ENCODE measurements at places on chromosomes 5 and 9.

GRCh38 chr5:95621839-95622629 lies 2.1 kb downstream of the GPR150 start:
- DNase-seq, result no peak

- DNase-seq, result no peak
Observed at GRCh38 chr9:33198165-33198564, 31.0 kb upstream of the B4GALT1 start.

DNA sequence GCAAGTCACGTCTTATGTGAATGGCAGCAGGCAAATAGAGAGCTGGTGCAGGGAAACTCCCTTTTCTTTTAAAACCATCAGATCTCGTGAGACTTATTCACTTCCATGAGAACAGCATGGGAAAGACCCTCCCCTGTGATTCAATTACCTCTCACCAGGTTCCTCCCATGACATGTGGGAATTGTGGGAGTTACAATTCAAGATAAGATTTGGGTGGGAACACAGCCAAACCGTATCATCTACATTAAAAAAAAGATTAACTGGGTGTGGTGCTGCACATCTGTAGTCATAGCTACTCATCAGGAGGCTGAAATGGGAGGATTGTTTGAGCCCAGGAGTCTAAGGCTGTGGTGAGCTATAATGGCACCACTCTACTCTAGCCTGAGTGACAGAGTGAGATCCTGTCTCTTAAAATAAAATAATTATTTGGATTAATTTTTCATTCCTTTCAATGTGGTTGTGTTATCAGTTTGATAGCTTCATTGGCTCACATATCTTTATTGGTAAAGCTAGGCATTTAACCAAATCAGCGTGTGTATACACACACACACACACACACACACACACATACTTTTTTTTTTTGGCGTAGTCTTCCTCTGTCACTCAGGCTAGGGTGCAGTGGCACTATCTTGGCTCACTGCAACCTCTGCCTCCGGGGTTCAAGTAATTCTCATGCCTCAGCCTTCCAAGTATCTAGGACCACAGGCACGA lies 21.8 kb downstream of the DENND4C start:
- no peak for DNase-seq

DNA sequence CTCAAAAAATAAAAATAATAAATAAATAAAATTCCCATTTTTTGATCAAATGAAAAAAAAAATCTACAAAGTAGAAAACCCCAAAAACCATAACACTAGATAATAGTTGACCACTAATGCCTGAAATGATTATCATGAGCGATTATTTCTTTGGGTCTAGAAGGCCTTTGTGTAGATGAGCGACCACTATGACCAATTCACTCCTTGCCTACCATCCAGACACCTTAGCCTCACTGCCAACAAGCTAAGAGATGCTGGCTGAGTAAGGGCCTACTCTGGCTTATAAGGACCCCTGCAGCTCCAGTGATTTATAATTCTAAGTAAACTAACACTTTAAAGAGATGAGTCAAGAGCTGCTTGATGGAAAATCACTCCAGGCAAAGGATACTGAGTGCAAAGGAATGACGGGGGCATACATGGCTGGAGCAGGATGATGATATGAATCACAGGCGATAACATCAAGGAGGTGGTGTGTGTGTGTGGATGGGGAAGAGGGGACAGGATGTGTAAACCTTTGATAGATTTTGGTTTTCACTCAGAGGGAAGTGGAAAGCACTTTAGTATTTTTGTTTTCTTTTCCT lies 4.8 kb upstream of the F2RL1 start:
- DNase-seq, result peak; percentile 96

GRCh38 chr5:176535101-176535663 lies 2.0 kb downstream of the RNF44 start:
- no peak for DNase-seq

DNA sequence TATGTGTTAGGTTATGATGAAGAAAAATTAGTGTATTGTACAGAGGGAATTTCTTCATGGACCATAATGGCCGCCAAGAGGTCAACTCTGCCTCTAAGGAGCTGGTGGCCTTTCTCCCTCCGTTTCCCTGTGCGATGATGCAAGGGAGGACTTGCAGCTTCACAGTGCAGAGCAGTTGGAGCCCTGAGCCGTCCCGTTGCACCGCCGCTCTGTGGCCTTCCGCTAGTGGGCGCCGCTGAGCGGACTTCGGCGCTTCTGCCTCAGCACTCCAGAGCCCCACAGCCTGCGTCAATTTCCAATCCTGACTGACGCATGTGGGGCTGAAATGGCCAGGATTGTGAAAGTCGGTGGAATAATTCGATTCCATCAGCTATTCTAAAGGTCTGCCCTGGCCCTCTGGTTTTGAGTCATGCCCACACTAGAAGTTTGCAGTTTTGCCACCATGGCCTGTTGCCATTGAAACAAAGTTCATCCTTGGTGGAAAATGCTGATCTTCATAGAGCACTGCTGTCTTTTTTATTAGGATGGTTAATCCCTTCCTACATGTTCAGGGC lies 22.7 kb upstream of the LECT2 start:
- DNase-seq, result no peak

- DNase-seq, result peak; percentile 18
Observed at GRCh38 chr9:36328798-36329411, 70.7 kb upstream of the GNE start.

GRCh38 chr5:103938146-103938695 lies 375.6 kb upstream of the NUDT12 start:
- DNase-seq, result no peak

- DNase-seq, result no peak
Observed at GRCh38 chr9:124470726-124471125, 20.5 kb downstream of the ADGRD2 start.

- no peak for DNase-seq
Observed at GRCh38 chr5:180595381-180596114, 4.2 kb upstream of the SCGB3A1 start.

GRCh38 chr5:64680289-64680688 lies 10.0 kb upstream of the SHISAL2B start:
- DNase-seq, result no peak

GRCh38 chr9:5436441-5436840 lies 1.3 kb downstream of the PLGRKT start:
- DNase-seq, result no peak

DNA sequence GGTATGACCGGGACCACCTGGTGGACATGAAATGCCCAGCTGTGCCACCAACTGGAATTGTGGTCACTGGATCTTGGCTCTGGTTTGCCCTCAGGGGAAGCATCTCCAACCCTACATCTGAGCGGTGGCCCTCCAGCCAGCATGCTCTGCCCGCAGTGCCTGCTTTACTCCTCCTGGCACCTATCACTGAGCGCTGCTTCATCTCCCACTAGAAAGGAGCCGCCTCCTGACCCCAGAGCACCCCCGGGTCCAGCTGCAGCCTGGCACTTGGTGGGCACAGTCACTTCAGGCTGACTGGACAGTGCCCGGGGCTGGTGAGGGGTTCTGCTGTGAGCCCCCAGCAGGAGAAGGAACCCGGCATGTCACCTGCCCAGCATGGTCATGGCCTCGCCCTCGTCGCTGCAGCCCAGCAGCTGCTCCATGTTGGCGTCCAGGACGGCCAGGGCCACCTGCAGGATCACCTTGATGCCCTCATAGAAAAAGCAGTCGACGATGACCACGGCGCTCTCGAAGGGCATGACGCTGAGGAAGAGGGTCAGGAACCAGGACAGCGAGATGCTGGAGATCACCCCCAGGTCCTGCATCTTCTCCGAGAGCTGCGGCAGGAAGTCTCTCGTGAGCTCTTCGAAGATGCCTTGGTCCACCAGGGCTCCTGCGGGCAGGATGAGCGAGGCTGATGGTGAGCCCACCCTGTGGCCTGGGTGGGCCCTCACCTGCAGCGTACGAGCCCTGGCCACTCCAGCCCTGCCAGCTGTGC lies 16.1 kb upstream of the MRNIP start:
- DNase-seq, result no peak

DNA sequence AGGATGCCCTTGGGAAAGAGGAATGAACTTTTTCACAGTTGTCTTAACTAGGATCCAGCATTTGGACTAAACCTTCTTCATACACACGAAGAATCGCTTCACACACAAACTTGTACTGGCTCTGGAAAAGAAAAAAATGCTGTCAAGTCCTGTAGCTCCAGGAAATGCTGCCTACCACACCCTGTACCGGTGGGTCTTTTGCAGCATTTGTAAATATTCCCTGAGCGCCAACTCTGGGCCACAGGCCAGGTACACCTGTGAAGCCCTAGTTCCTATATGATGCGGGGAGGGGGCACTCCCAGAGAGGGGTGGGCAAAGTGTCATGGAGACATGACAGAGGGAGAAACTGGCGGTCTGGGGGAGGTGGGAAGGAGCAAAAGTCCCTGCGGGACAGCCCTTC lies 58.7 kb upstream of the EPB41L4B start:
- DNase-seq, result no peak

DNA sequence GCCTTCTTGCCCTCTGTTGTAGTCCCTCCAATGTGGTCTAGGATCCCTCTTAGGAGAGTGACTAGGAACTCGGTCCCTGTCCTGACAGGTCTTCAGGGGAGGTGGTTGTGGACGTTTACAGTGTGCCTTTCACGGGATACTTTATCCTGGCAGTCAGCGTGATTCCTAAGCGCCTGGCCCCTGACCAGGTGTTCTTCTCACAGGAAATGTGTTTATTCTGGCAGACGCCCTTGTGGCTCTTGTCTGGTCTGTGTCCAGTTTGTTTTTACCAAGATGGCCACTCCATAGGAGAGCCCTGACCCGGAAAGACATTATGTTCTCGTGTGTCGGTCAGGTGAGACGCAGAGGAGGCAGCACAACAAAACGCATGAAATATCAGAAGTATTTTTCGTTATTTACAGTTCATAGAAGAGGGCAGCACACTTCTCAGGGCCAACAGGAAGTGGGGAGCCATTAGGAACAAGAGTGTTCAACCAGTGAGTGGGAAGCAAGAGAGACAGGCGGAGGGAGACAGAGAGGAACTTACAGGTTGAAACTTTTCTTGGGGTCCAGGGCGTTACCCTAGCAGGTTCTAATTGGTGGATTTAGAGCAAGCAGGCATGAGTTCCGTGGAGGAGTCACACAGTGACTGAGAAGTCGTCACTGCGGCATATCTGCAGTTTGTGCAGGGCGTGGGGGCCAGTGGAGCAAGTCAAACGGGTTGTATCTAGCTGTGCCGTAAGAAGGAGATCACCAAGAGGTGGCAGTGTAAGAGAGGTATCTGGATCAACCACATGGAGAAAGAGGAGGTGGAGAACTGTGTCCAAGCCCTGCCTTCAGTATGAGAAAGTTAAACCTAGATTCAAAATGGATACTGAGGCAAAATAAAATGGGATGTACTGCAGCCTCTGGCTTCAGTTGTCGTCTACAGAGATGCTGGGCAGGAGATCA lies 412.9 kb downstream of the ZSWIM6 start:
- DNase-seq, result no peak

DNA sequence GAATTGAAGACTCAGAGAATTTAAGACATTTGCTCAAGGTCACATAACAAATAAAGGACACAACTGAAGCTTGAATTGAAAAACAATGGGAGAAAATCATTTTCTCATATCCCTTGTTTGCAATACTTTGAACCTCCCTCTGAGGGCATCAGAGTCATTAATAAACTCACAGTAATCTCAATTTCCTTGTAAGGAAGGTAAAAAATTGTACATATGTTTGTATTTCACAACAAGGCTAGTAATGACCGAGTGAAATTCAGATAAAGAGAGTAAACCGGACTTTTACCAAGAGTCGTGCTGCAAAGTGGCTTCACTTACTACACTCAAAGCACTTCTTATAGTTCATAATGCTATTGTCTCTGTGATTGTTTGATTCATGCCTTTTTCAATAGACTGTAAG lies 665.0 kb downstream of the NR2F1-AS1 start:
- DNase-seq, result no peak

DNA sequence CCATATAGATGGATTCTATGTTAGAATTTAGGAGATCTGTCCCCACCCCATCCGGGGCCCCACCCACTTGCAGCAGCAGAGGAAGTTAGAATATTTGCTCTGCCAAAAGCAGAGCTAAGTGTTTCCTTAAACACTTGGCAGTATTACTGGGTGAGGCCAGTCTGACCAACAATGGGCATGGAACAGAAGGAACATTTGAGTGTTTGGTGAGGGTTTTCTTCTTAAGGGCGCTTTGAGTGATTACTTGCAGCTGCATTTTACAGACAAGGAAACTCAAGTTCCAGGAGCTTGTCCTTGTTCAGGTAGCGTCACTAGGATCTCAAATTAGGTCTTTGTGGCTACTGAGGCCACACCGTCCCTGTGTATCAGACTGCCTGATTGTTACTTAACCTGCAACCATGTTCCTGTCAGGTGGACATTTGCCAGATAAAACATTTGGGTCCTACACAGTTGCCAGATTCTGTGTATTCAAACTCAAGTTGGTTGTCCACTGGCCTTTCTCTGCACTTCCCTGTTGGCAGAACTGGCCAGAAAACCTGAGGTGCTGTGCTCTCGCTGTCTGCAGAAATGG lies 59.3 kb downstream of the SLC46A2 start:
- DNase-seq, result no peak

- no peak for DNase-seq
Observed at GRCh38 chr9:16405421-16405820, 465.0 kb downstream of the BNC2 start.

DNA sequence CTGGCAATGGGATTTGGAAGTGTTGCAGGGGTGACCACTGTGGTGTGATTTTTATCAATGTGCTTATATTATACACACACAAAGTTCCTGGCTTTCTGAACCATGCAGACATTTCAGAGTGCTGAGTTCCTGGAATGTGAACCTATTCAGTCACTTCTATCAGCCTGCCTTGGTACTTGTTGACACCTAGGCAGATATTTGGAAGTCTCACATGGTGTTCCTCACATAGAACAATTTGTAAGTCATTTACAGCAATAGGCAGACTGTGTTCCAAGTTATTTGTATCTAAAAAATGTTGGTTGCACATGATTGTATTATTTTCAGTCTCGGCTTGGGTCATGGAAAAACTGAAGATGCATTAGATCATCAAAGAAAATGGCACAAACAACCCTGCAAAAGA lies 182.2 kb downstream of the SREK1 start:
- DNase-seq, result no peak

DNA sequence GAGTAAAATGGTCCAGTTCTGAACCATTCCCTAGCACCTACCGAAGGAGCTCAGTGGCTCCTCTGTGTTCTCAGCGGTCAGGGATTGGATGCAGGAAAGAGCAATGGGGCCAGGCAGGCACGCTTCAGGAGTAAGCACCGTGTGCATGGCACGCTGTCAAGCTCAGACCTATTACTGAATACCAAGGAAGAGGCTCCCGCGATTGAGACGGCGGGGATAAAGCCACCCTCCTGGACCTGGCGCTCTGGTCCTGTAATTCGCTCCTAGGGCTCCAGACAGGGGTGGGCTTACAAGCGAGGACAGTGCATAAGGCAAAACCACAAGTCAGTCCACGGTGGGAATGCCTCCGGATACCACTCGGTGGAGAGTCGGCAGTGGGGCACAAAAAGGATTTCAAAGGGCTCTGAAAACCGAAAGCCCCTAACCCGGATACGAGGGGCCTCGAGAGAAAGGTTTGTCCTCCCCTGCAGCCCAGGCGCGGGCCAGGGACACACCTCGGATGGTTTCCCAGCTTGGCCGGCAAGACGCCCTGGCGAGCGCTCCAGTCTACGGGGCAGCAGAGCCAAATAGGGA lies 988 bp downstream of the OXCT1 start:
- DNase-seq, result no peak

DNA sequence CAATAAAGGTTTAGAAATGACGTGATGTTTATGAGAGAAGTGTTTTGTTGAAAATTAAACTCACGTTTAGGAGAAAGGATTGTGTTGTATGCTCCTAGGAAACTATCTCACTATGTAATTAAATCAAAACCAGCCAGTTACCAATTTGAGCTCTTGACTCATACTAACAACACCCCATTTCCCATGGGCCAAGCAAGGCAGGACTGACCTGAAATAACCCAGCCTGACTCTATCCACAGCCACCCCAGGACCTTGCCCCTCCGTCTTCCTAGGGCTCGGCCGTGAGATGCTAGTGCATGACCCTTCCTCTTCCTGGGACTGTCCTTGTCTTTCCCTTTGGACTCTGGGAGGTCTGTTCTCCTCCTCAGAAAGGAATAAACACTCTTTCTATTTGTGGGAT lies 16.4 kb downstream of the TLR4 start:
- no peak for DNase-seq
